Adrenal gland (tissue), 19 donors: ENCODE measurements at places on chromosomes 6 and 20. TPM values are rescaled to one million over a fixed set of nuclear protein-coding genes. Genes with fewer than 3 reads are reported as not detected.

SNAP91 gene
- not detected for total RNA-seq

DNA sequence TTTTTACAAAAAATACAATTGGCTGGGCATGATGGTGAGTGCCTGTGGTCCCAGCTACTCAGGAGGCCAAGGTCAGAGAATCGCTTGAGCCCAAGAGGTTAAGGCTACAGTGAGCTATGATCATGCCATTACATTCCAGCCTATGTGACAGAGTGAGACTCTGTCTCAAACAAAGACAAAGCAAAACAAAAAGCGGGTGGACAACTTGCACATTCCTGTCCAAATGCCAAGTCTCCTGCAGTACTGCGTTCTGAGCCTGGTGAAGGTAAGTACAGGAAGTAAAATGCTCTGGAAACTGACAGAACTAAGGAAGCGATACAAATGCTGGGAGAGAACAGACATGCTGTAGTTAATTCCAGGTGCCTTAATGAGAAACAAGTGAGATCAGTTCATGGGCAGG, 20.4 kb upstream of the TMEM242 start:
- no peak overlapping the region for H3K4me3 ChIP-seq
- H3K27me3 ChIP-seq, result no peaks in the 10 kb centered on the region
- no peaks in the 10 kb centered on the region for H3K36me3 ChIP-seq
- no peaks in the 10 kb centered on the region for H3K4me1 ChIP-seq
- no peak overlapping the region for H3K27ac ChIP-seq

GRCh38 chr6:89022798-89023197, 57.8 kb upstream of the PNRC1 start:
- H3K36me3 ChIP-seq, result no peaks in the 10 kb centered on the region
- H3K27ac ChIP-seq, result peak overlapping the region; percentile 87
- peaks cover 26% of the 10 kb centered on the region for H3K4me1 ChIP-seq
- no peaks in the 10 kb centered on the region for H3K27me3 ChIP-seq
- no peak for DNase-seq
- H3K4me3 ChIP-seq, result no peak overlapping the region

GRCh38 chr6:90068703-90069523, 174.6 kb downstream of the GJA10 start:
- no peaks in the 10 kb centered on the region for H3K36me3 ChIP-seq
- H3K4me1 ChIP-seq, result no peaks in the 10 kb centered on the region
- no peaks in the 10 kb centered on the region for H3K27me3 ChIP-seq
- H3K27ac ChIP-seq, result no peak overlapping the region
- H3K4me3 ChIP-seq, result no peak overlapping the region

DNA sequence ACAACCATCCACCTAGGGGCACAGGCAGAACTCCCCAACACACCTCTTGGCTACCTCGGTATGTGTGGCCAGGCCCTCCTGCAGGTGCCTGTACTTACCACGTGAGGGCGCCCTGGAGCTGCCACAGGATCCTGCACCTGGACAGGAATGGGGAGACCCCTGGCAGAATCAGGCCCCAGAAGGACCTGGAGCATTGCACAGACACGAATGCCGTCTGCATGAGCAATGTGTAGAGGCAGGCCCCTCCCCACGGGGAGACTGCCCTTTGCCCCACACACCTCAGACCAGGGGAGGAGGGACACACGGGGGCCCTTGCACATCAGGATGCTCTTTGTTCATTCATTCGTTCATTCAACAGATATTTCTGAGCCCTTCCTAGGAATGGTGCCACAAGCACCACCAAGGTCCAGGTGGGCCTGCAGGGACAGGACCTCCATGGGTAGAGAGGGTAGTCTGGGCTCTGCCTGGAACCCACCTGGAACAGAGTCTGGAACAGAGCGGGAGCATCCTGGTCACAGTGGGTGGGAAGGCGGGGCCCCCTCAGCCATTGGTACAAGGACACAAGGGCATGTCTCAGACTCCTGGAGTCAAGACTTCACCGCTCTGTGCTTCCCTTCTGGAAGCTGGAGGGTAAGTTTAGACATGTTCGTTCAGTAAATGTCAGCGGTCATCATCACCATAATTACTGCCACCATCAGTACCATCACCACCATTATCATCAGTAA, 32.3 kb downstream of the YTHDF1 start:
- H3K36me3 ChIP-seq, result no peaks in the 10 kb centered on the region
- DNase-seq, result peak; percentile 63
- peaks cover 35% of the 10 kb centered on the region for H3K27me3 ChIP-seq
- H3K4me1 ChIP-seq, result peaks cover 4% of the 10 kb centered on the region

GRIK2 gene
- total RNA-seq, result 1.6 TPM

DNA sequence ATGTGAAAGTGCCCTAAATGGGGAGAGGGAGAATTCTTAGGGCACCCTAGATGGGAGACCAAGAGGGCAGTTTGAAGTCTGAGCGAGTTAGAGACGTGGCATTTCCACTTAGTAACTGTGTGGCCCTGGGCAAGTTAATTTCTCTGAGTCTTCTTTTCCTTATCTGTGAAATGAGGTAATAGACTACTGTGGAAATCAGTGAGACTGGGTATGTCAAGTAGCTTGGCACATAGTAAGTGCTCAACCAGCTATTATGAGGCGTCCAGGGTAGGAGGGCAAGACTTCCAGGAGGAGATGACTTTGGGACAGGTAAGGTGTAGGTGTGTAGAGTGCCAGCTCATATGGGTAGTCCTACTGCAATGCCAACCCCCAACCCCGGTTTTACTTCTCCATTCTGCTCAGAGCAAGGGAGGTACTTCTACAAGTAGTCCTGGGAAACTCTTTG, 770 bp downstream of the KIF3B start:
- no peaks in the 10 kb centered on the region for H3K4me1 ChIP-seq
- no peak overlapping the region for H3K27ac ChIP-seq
- H3K27me3 ChIP-seq, result no peaks in the 10 kb centered on the region
- DNase-seq, result no peak
- no peaks in the 10 kb centered on the region for H3K36me3 ChIP-seq

CARMIL1 gene
- 15.7 TPM for total RNA-seq

MMP24OS gene
- total RNA-seq, result 99.4 TPM
